ENCODE measurements at places on chromosomes 11 and 22. TPM values are rescaled to one million over a fixed set of nuclear protein-coding genes. Genes with fewer than 3 reads are reported as not detected.

DNA sequence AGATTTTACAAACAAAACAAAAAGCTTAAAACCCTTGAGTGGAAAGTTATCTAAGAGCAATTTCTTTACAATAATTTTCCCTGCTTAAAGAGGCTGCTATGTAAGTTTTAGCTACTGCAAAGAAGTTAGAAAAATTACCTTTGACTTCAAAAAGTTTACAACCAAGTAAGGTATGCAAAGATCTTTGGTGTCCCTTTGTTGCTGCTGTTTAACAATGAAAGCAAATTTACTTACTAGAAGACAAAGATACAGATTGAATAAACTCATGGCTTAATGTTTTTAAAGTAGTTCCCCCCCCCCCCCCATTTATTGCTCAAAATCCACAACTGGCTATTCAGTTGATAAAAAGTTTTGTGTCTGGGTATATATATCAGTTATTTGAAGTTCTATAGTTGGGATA is 26.0 kb downstream of the TMEM123 start:
- no peak for DNase-seq
- H3K27ac ChIP-seq: no peak overlapping the region
- H3K36me3 ChIP-seq: no peaks in the 10 kb centered on the region
- no peak overlapping the region for H3K4me3 ChIP-seq

DNA sequence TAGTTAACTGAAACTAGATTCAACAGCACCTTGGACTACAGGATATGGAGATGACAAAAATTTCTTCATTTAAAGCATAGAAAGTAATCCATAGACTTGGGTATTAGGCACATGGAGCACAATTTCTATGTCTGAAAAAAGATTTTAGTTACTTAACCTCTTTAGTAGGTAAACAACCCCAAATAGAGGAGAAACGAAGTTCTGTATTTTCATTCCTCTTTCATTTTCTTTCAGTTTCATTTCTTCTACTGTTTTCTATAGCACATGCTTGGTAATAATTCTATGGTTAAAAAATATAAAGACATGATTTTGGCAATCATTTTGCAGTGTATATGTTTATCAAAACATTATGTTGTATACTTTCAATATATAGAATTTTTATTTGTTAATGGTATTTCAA is 99.5 kb downstream of the CASP12 start:
- peaks cover 9% of the 10 kb centered on the region for H3K4me1 ChIP-seq
- no peak overlapping the region for H3K27ac ChIP-seq
- H3K4me3 ChIP-seq: no peak overlapping the region
- DNase-seq: no peak

Gene SYCE3
- total RNA-seq: not detected

Gene GRK2
- 72.9 TPM for total RNA-seq

Gene SAAL1
- 4.9 TPM for total RNA-seq

Data from heart left ventricle (tissue), 16 donors.